ENCODE measurements at places on chromosomes 3 and 15.

GRCh38 chr3:23199649-23200048, 3.5 kb upstream of the UBE2E2 start:
- DNase-seq: no peak

- DNase-seq: no peak
Measured at GRCh38 chr3:30286007-30286669, 320.3 kb upstream of the TGFBR2 start.

- DNase-seq: no peak
Measured at GRCh38 chr15:93031103-93031464, 57.9 kb downstream of the RGMA start.

DNA sequence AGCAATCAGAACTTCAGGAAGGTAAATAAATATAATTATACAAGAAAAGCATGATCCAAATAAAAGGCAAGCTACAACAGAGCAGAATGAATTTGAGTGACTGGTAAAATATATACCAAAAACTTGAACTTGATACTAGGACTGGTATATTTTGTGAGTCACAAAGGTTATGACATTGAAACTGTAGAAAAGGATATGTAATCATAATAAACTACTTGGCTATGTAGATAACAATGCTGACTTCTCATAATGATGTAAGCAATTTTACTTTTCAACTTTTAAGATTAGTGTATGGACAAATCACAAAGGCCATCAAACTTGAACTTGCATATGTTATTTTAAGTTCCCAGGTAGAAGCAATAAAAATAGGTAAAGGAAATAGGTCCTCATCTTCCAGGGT, 384.5 kb upstream of the NECTIN3 start:
- DNase-seq: no peak

GRCh38 chr15:45168751-45169551, 18.8 kb downstream of the SHF start:
- DNase-seq: no peak

DNA sequence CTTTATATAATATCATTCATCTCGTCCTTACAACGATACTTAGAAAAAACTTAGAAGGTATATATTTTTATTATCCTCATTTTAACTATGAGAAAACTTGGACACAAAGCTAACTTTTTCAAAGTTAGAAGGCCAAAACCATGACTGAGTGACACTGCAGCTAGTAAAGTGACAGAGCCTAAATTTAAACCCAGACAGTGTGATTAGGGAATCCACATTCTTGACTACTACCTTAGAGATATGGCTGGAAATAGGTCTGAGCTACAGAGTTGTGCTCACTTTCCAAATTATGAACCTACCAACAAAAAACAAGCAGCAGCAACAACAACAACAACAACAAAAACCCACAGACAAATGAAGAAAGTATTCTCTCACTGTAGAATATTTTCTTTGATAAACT, 236.2 kb downstream of the SCAPER start:
- DNase-seq: no peak

DNA sequence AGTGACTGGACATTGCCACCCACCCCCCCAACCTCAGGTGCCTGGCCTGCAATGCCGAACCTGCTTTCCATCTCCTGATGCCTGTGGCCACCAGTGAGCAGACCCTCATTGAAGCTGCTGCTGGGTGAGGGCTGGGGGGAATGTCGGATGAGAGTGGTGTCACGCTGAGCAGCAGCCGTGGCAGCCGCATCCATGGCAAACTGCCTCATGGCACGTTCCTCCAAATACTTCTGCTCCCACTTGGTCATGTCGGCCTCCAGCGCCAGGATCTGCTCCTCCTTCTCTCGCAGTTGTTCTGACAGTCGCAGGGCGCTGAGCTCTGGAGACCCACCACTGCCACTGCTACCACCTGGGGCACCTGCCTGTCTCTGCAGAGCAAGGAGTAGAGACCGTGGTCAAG, 14.2 kb downstream of the AMOTL2 start:
- no peak for DNase-seq

- no peak for DNase-seq
Measured at GRCh38 chr15:88284318-88284998, 27.9 kb upstream of the NTRK3 start.

- no peak for DNase-seq
Measured at GRCh38 chr3:177119829-177120228, 77.5 kb downstream of the TBL1XR1 start.

DNA sequence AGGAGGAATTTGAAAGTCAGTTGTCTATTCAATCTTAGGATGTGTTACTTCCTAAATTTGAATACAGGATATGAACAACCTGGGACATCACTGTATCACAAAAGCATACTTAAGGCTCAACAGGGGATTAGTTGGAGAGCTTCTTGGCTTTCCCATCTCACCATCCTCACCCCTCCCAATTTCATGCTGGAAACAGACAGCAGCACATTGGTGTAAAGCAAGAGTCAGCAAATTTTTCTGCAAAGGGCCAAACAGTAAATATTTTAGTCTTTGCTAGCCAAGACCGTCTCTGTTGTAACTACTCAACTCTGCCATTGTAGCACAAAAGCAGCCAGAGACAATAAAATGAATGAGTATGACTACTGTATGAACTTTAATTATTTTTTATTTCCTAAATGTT, 94.9 kb downstream of the ERC2 start:
- no peak for DNase-seq

DNA sequence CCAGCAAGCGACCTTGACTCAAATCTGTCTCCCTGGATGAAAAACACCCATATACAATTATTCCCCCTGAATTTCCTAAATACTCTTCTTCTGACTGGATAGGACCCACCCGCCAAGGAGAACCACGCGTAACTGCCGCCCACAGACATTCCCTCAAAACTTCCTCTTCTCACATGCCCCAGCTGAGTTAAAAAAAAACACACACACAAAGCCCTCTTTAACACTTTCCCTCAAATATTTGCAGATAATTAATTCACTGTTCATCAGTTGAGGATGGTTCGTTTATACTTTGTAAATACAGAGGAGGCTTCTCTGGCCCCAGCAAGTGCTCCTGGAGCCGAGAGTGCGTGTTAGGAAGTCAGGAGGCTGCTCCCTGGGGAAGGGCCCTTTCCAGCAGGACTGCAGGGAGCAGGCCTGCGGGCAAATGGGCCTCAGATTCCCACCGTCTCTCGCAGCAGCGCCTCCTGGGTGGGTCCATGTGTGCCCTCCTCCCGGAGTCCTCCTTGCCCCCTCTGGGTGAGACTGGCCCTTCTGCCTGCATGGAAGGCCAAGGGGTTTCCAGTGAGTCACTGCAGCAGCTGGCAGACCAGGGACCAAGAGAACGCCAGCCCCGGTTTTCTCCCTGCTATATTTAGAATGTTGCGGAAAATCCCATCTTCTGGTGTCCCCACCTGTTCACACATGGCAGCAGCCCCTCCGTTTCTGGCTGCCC, 46.8 kb downstream of the MGLL start:
- DNase-seq: no peak

DNA sequence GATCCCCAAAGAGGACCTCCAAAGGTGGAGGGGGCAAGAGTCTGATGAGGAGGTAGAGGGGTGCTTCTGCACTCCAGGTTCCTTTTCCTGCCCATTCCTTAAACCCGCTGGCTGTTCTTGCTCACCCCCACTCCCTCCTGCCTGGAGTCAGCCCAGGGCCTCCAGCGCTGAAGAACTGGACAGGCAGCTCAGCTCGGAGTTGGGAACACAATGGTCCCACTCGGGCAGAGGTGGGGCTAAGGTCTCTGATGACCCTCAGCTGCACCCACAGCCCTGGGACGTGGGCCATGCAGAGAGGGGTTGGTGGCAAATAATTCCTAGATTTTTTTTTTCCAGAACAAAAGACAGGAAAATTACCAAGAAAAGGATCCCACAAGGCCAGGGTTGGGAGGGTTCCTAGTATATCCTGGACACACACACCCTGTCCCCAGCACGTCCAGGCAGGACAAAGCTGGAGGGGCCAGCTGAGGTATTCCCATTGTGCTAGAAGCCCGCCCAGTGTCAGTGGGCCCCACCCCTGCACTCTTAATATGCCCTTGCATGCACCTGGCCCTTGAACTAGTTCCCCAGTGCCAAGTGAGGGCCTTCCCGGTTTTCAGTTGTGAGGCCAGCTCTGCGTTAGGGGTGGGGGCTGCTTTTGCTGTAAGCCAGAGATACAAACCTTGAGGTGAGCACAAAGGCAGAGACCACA, 22.1 kb upstream of the IP6K2 start:
- no peak for DNase-seq

DNA sequence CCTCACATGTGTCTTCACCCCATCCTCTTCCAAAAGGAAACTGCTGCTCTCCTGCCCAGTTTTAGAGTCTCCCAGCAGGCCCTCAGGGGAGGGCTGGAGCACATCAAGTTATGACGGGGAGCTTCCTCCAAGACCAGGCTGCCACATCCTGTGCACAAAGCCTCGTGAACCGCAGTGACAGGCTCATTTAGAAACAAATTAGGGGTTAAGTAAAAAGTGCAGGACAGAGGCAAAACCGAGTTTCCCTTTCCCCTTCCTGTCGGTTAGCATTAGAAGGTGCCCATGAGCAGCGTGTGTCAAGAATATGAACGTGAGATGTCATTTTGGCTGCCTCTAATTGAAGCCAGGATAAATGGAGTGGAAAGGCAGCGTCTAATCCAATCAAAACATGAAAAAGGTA, 199.7 kb downstream of the ARRDC4 start:
- DNase-seq: no peak

DNA sequence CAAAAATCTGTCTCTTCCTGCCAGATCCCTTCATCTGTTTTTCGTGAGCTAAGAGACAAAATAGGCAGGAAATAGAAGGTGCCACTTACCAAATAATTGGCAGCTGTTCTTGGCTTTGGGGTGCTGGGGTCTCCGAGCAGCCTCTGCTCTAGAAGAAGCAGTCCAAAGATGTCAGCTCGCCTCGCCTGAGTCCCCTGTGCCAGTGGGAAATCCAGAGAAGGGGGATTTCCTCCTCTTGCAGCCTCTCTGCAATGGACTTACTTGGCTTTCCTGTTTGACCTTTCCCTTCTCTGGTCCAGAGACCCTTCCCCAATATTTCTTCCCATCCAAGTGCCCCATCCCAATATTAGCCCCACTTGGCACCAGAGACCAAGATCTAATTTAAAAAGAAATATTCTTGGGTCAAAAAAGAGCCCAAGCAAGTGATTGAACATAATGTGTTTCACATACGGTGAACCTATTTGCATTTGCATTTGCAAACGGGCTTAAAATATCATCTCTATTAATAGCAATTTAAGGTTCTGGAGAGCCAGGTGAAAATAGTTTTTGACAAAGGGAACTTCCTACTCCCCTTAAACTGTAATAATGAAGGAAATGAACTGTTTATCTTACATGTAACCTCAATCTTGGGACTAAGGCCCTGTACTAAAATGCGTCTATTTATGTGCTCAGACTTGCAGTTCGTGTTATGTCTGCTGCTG, 23.2 kb downstream of the CD86 start:
- no peak for DNase-seq

- no peak for DNase-seq
Measured at GRCh38 chr3:151182349-151183079, 20.5 kb downstream of the GPR171 start.

DNA sequence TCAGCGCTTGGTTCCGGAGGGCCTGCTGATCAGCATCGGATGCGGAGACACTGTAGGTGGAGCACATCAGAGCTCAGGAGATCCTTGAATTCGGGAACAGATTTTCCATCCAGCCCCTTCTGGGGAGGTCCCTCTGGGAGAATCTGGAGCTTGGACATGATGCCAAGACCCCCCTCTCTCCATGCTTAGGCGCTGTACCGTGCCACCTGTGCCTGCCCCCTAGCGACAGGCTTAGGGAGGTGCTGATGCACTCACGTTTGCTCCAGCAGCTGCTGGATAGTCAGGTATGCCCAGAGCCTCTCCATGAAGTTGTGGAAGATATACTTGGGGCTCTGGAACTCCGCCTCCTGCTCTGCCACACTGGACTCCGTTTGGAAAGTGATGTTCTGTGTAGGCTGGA, 9.7 kb downstream of the ITIH4 start:
- no peak for DNase-seq

DNA sequence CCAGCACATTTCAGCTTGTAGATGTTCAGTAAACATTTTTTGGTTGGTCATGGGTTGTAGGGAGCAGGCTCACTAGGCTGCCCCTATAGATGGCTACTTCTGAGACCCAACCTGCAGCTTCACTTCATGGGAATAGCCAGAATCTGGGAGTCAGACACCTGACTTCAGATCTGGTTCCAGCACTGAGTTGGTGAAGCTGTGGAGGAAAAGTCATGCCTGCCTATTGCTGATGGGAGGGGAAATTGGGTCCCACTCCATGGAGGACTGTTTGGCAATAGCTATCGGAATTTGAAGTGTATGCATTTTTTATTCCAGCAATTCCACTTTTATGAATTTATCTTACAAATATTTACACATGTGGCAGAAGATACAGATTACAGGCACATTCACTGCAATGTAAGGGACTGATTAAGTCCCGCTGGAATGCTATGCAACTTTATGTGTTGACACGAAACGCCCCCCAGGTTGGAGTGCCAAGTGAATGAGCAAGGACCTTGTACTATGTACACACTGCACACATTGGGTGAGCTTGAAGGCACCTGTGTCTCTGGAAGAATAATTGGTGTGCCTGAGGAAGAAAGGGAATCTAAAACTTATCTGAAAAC, 7.8 kb upstream of the CCR1 start:
- no peak for DNase-seq

DNA sequence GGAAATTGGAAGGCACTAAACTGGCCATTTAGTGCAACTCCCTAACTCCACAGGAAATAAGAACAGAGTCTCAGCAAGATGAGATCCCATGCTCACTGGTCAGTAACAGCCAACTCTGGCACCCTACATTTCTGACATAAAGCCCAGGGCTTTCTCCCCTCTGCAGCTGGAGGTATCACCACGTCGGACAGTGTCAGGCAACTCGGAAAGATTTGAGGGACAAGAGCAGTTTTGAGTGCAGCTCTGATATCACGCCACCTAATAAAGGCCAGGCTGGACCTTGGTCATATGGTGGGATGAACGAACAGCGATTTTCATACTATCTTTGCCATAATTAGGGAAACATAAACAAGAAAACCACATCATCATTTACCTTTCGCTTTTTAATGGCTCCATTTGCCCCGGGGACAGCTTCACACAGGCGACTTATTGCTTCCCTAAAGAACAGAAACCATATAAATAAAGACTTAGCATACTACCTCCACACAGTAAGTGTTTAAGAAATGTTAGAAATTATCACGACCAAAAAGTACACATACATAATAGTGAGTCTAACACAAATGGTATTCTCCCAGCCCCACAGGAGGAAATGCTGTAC, 12.5 kb downstream of the EID1 start:
- no peak for DNase-seq

DNA sequence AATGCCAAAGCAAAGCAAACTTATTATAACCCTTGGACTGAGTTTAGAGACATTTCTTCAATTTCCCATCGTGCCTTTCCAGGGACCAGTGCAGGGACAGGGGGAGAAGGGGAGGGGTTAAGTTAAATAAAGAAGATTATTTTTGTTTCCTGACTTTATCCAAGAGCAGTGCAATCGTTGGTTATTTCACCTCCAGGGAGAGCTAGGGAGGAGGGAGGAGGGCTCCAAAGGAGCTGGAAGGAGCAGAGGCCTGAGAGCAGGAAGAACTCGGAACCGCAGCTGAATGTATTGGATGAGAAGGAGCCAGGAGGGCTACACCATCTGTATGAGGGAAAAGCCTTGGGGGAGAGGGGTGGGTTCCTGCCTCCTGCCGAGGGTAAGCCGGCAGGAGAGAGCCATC, 20.7 kb downstream of the HAPLN3 start:
- no peak for DNase-seq
